ENCODE measurements at places on chromosomes 5 and 9.

- no peak for DNase-seq
Observed at GRCh38 chr9:121200356-121200755, 1.3 kb downstream of the RAB14 start.

DNA sequence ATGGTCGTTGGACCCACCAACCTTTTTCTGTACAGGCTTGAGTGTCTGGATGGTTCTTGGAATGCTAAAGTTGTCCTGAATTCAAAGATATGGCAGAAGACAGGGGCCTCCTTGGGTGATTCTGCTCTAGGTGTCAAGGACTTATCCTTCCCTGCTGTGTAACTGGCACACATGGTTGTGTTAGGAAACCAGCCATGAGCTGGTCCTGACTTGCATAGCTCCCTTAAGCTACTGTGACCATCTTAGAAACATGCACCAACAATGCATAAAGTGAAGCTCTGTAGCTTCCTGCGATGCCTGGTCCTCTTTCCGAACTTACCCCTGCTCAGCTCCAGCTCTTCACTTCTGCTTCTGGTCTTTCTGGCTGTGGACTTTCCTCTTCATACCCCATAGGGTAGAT, 224.6 kb downstream of the TLE4 start:
- DNase-seq: no peak

DNA sequence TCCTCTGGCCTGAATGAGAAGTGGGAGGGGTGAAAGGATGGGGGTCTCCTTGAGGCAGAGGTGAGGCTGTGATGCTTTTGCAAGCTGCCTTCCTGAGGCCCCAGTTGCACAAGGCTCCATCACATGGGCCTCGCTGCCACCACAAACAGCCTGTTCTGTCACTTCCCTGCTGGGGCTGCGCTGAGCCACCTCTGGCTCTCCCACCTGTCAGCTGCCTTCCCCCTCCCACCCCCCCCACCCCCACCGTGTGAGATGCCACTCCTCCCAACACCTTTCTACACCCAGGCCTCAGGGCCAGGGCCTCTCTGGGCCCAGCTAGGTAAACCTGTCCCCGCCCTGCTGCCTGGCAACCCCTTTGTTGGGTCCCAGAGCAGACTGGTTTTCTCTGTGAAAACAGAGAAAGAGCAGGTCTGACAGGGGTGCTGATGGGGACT, 4.5 kb upstream of the PDLIM4 start:
- no peak for DNase-seq

DNA sequence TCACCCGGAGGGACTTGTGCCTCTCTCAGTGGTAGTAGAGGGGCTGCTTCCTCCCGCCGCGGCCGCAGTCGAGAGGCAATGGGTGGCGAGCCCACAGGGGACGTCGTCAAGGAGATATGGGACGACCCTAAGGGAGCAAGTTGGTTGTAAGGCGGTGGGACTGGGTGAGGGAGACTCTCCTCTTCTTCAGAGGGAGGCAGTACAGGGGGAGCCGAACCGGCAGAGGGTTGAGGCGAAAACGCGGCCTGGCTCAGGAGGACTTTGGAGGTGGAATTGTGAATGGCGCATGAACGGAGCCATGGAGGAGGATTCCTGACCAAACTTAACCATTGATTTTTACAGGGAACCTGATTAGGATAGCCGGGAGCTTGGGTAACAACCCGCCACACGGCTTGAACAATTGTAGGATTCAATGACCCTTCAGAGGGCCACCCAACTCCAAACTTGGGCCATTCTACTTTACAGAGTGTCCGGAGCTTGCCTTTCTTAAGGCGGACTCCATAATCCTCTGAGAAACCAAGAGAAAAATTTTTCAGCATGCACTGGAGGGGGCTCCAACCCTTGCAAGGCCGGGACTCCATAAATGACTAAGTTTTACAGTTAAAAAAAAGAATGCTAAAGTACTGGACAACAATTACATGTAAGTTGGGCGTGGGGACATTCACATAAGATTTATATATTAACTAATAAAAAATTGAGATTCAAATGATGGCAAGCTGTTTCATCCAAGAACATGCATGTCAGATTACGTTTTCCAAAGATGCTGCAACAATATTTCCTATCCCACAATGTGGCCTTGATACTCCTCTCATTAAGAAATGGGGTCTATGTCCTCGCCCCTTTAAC, 19.4 kb upstream of the RHOBTB3 start:
- DNase-seq: no peak
